ENCODE measurements at places on chromosomes 1 and 21. TPM values are rescaled to one million over a fixed set of nuclear protein-coding genes. Genes with fewer than 3 reads are reported as not detected.

The KRTAP21-2 gene
- not detected for total RNA-seq

The DYNLT5 gene
- 2.9 TPM for total RNA-seq

The CAPN9 gene
- not detected for total RNA-seq

The PBXIP1 gene
- 74.6 TPM for total RNA-seq
